Activated CD4-positive, alpha-beta memory T cell treated with anti-CD3 and anti-CD28 coated beads for 36 hours (primary cell): ENCODE measurements at places on chromosomes 16 and 17.
A peak's percentile ranks its signal among the peaks of the same experiment; 100 is the strongest.

GRCh38 chr16:19864566-19864965 is 20.1 kb downstream of the GPRC5B start:
- no peak for DNase-seq

DNA sequence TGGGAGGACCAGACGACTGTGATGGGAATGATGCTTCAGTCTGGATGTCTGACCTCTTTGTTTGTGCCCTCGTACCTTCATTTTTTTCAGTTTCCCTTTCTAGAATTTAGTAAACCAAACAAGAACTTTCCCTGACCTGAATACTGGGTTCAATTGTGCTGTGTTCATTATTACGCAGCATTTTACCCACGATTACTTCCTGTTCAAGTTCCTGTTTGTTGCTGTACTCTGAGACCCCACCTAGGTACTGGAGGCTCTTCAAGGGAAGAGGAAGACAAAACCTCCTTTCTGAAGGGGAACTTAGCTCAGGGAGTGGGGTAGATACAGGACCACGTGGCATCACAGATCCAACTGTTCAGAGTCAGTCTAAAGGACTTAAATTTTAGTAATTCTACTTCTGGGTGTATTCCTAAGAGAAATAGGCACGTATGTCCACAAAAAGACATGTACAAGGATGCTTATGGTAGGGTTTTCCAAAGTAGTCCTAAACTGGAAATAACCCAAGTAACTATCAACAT is 9.2 kb upstream of the PRKCB start:
- DNase-seq, result no peak

DNA sequence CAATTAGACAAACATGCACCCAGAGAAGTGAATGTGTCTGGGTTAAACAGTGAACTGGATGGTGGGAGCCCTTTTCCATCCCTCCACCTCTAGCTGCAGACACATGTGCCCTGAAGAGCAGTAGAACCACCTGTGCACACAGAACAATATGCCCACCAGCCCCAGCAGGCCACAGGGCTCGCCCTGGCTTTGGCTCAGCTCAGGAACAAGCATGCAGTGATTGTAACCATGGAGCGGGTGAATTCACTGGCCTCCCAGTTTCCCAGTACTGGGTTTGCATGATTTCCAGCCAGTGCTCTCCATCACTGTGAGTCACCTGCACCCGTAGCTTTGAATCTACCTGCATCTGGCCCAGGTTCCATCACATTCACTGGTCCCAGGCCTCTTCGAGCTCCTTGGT is 5.2 kb downstream of the GPR179 start:
- no peak for DNase-seq

DNA sequence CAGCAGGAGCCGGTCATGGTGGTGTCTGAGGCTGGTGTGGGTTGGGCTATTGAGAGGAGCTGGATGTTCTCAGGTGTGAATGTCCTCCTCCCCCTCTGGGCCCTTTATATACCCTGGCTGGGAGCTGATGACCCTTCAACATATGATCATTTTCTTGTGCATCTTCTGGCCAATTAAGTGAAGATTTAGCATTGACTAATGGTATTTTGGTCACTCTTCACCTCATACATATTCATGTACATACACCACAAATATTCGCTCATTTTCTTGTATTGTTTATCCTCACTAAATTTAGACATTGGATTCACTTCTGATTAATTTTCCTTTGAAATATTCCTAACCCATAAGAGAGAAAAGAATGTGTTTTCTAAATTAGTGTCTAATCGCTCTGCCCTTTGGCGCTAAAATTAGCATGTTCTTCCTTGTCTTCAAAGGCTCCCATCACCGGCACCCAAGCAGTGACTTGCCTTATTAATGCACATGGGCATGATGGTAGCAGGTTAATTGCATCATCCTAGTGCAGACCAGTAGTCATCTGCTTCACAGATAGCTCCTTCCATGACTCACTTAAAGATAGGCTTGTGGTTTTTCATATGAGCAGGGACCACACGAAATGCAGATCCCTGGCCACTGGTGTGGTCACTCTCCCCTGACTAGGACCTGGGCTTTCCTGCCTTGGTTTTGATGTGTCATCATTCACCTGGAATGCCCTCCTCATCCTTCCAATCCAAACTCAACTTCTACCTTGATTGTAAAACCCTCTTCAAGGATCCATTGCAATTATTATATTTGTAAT is at the start of gene KRTAP2-4:
TSS of gene KRTAP2-4 (minus strand) at position 51 of the 796 bp plus-strand sequence. CDS start at position 17, 34 bp downstream.
- no peak for DNase-seq

GRCh38 chr16:1468426-1468810 is 6.4 kb downstream of the CLCN7 start:
- DNase-seq, result no peak

- DNase-seq, result peak; percentile 33
These were observed 8.9 kb upstream of the C16orf74 start for GRCh38 chr16:85759631-85760419.

GRCh38 chr17:67534941-67535340 is 157.9 kb downstream of the PITPNC1 start:
- no peak for DNase-seq

DNA sequence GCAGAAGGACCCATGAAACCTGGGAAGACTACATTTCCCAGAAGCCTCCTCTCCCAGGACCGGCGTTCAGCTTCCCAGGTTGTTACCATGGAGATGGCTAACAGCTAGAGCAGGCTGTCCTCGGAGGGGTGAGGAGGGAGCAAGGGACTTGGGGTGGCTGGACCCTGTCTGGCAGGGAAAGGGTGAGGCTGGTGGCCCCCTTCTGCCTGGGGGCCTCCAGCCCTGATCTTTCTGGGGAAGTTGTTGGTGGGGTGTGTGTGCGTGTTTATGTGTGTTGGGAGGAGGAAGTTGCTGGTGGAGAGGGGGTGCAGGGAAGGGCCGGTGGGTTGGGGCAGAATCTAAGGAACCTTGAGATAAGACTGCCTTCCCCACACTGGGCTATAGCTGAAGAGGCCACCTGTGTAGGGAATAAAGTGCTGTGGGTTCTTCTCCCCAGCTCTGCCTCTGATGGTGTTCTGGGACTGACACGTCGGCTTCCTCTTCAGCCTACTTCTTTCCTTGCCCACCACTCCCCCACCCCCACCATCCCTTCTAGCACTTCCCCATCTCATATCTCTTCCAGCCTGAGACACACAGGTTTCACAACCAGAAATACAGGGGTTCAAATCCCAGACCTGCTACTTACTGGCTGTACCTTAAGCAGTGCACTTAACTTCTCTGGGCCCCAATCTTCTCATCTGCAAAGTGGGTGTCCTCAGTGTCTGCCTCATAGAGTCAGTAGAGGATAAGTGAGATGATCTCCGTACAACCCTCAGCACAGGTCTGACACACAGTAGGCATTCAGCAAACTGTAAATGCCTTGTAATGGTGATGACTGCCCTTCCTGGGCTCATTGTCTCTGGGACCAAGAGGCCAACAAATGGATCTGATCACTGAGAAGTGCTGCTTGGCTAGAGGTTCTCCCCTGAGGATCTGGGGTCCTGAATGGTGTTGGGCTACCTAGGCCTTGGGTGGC is at the start of gene DRC7:
TSS of gene DRC7 (plus strand) at position 82 of the 955 bp plus-strand sequence. CDS start 3,144 bp downstream, outside the sequence.
- DNase-seq, result peak; percentile 21

- no peak for DNase-seq
These were observed 2.6 kb upstream of the AATF start for GRCh38 chr17:36945959-36946725.

DNA sequence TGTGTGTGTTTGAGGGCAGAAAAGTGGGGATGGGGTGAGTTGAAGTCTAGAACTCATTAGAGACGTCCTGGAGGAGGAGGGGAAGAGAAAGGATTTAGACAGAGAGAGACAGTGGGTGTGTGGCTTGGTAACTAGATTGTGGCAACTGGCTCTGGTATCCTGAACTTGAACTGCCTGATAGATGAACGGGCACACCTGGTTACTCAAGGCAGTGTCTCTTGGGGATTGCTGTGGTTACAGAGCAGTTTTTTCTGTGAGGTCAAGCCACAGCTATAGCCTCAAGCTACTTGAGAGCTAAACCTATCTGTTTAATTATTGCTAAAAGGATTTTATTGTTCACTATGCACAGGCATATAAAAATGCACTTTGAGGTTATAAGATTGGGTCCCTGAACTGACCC is 29.8 kb upstream of the MYH2 start:
- no peak for DNase-seq

- no peak for DNase-seq
These were observed 40.4 kb downstream of the SCNN1G start for GRCh38 chr16:23222929-23223328.

DNA sequence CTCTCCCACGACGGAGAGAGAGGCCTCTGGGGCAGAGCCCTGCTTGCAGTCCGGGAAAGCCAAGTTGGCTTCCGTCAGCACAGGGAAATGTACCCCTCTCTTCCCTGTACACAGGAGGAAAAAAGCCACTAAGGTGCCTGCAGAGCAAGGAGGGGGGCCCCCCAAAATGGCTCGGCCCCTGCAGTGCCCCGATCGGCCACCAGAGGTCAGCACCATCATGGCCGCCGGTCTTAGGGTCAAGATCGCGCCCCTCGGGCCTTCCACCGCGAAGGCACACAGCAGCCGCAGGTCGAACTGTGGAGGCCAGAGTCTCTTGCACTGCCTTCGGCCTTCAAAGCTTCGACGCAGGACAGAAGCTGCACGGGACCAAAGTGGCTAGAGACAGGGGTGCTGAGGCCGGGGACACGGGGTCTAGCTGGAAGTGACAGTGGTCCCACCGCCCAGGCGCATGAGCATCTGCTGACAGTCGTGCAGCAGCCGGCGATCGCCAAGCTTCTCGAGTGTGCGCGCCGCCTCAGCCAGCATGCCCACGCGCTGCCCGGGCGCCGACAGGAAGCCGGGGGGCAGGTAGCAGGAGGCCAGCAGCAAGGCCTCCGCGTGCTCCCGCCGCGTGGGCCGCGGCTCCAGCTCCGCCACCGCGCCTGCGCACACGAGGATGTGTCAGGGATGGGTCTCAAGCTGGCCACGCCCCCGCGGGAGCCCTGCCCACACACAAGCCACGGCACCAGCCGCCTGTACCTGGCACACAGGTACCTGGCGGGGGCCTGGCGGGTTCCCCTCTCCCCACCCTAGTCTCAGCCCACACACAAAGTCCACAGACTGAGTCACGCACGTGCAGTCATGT is 24.4 kb downstream of the SREBF1 start:
- DNase-seq, result peak; percentile 73

GRCh38 chr17:4381690-4382671 is 15.5 kb upstream of the UBE2G1 start:
- no peak for DNase-seq

DNA sequence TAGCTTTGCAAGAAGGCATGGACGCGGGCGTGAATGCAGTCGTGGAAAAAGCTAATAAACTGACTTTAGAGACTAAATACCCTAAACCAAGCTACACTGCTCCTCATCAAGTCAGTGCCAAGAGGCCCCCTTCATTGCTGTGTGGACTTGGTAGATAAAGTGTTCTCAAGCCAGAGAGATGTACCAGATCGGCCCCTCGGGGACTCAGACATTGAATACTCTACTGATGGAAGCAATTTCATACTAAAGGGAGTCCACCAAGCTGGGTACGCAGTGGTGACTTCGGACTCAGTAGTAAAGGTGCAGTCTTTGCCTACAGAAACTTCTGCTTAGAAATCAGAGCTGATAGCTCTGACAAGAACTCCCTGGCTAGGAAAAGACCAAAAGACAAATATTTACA is 8.8 kb downstream of the POLR3K start:
- no peak for DNase-seq

- DNase-seq, result no peak
These were observed 134.3 kb downstream of the HAPSTR1 start for GRCh38 chr16:9225527-9226316.

GRCh38 chr16:86520317-86521210 is 10.2 kb downstream of the FOXF1 start:
- DNase-seq, result no peak

GRCh38 chr17:83089328-83090132 is 10.1 kb downstream of the METRNL start:
- no peak for DNase-seq

DNA sequence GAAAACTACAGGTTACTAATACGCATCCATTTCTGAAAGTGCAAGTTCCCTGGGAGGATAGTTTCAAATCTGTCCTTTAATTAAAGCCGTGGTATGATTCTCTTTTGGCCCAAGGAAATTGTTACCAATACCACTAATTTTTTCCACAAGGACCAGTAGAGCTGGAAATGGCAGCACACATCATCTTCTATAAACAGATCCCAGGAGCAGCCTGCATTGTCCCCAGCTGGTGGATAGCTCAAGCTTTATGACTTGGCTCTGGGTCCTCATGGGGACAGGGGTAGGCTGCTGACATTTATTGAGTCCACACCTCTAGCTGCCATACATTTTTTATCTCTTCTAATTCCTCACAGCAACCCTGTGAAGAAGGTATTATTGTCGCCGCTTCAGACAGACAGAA is 35.8 kb upstream of the BHLHA9 start:
- DNase-seq, result no peak

GRCh38 chr16:19128454-19129200 is 14.9 kb downstream of the ITPRIPL2 start:
- DNase-seq, result no peak

DNA sequence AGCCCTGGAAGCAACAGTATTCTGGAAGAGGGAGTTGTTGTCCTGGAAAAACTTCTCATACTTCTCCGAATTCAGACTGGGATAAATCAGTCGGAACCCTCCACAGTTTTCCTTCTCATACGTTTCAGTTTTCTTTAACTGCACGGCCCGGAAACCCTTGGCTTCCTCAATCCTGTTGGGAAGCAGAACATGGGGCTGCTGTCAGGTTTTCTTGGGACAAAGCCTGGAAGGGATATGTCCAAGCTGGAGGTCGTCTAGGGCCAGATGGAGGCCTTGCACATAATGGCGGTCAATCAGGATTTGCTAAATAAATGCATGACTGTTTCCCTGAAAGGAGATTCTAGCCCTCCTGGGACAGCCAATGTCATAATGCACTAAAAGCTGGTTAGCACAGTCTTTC is 29.2 kb downstream of the TTLL6 start:
- DNase-seq, result no peak

GRCh38 chr17:65177901-65178300 is 40.7 kb downstream of the RGS9 start:
- DNase-seq, result no peak

DNA sequence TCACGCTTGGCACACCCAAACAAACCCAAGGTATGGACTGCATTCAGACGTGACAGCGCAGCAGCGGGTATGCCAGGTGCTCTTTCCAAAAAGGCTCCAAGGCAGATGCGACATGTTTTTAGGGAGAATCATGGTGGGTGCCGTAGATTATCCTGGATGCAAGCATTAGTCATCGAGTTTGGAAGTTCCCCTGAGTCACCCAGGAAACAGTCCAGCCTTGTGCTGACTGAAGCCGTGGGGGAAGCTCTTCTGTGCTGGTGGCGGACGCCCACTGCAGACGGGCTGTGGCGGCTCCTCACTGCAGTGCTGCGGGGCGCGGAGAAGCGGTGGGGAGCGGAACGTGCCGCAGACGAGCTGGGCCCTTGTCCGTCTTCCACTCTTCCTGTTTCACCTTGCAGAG is 13.9 kb downstream of the JPT2 start:
- DNase-seq, result no peak
